Neural crest cell (in vitro differentiated cells): ENCODE measurements at places on chromosomes 3 and 15. TPM values are rescaled to one million over a fixed set of nuclear protein-coding genes. Genes with fewer than 3 reads are reported as not detected.

Gene MST1R
- 1.4 and 2.6 TPM in 2 replicates for total RNA-seq

Gene CIP2A
- total RNA-seq, result 50.5 and 51.1 TPM in 2 replicates

- H3K4me3 ChIP-seq, result no peak overlapping the region
- no peak overlapping the region for H3K27ac ChIP-seq
- H3K36me3 ChIP-seq, result peaks cover 71% of the 10 kb centered on the region
- H3K27me3 ChIP-seq, result no peaks in the 10 kb centered on the region
Observed at GRCh38 chr3:141597931-141598330, 111.1 kb downstream of the RASA2 start.

GRCh38 chr3:176969066-176969465, 228.2 kb downstream of the TBL1XR1 start:
- H3K27me3 ChIP-seq, result no peaks in the 10 kb centered on the region
- H3K4me1 ChIP-seq, result no peaks in the 10 kb centered on the region
- no peaks in the 10 kb centered on the region for H3K36me3 ChIP-seq

Gene A4GNT
- total RNA-seq, result not detected in 2 replicates

Gene LMOD3
- total RNA-seq, result 3.8 and 4.2 TPM in 2 replicates

DNA sequence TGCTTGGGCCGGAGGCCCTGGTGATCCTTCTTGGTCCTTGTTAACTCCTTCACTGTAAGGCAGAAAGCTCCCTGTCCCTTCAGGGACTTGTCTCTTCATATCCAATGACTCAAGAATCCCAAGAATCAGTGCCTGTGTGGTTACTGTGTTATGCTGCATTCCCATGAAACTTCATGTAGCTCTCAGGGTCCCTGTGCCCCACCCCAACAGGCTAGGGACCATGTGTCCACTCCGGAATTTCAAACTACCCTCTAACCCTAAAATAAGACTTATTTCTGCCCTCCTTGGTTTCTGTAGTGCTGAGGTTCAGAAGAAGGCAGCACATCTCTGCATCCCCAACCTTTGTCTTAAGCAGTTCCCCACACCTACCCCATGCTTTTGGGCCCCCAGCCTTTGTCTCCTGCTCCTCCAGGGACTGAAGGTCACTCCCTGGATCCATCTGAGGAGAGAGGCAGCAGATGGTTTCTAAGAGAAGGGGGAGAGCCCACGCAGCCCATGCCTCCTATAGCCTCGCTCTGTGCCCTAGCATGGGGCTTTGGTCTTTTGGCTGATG, 531 bp upstream of the MAP1A start:
- peak overlapping the region; percentile 90 for H3K27ac ChIP-seq
- peaks cover 16% of the 10 kb centered on the region for H3K36me3 ChIP-seq
- peak overlapping the region; percentile 92 for H3K4me3 ChIP-seq
- DNase-seq, result no peak
- H3K4me1 ChIP-seq, result peaks cover 69% of the 10 kb centered on the region

Gene CLEC3B
- not detected in 2 replicates for total RNA-seq
